Activated CD8-positive, alpha-beta T cell treated with anti-CD3 and anti-CD28 coated beads for 36 hours (primary cell): ENCODE measurements at places on chromosomes 11 and 22. TPM values are rescaled to one million over a fixed set of nuclear protein-coding genes. Genes with fewer than 3 reads are reported as not detected.

CHKA gene
- 15.8 TPM for total RNA-seq

JAML gene
- 251 TPM for total RNA-seq

- no peak for DNase-seq
These were observed 7.4 kb downstream of the SLN start for GRCh38 chr11:107704451-107704850.

DNA sequence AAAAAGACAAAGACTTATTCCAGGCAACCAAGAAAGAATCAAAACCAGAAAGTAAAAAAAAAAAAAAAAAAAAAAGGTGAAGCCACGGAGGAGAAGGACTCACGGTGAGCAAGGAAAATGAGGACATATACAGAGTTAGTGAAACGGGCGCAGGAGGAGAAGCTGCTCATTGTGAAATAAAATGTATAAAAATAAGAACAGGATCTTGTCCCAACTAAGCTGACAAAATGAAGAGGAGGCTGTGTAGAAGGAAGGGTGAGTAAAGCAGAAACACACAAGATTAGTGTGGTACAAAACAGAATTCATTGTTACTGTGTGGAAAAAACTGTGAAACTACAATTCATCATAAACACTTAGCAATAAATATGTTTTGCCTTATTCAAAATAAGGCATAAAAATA, 7.6 kb downstream of the IL17REL start:
- DNase-seq, result no peak

DNA sequence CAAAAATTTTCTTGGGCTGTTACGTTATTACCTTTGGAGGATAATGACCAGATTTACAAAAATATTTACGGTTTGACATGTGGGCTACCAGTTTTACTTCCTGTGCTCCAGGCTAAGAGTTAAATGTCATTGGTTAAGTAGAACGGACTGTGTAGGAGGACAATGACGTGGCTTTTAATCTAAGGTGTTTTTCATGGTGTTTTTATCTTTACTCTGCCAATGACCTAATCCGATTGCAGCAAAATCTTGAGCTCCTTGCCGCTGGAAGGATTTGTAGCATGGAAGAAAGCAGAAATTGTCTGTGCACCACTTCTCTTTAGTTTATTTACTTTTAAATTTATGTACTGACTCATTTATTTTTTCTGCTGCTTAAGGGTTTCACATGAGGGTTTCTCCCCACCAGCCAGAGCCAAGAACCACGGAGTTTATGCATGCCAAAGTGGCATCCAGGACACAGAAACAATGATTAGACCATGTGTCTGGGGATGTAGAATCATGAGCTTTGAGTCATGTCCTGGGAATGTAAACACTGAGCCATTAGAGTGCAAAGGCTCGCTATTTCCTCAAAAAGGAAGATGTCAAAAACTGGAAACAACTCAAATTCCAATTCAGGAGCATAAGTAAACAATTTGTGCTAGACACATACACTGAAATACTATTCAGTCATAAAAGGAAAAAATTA, 1.9 kb upstream of the CARD16 start:
- no peak for DNase-seq

GRCh38 chr11:14544611-14545010, 24.4 kb upstream of the PSMA1 start:
- no peak for DNase-seq
